ENCODE measurements at places on chromosomes 4 and X.

- no peak for DNase-seq
Observed at GRCh38 chr4:122746485-122746965, 14.0 kb downstream of the BBS12 start.

DNA sequence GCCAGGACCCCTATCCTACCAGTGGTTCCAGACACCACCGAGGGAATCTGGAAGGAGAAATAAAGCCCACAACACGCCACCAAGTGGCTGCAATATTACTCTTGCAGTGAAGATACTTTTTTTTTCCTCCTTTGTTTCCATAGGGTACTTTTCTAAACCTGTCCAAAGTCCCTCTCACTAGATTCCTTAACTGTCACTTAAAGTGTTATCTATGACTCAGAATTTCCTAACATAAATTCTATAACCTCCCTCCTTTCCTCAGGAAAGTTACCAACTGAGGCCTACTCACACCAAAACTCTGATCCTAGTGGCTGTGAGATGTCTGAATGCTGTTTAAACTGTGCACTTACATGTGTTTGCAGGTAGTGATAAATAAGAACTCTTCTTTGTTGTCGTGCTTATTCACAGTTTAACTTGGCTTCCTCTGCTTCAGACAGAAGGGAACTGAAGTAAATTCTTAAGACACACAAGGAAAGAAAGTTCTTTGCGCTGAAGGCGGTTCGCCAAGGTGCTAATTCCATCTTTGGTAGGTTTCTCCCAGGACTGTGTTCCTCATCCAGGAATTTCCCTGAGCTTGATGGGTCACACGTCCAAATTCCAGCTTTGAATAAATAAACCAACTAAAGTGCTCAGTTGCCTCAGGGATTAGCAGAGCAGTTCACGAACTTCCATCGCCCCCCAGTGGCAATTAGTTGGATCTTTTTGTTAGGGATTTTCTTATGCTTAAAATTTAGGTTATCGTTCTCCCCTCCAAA is 10.7 kb upstream of the HCCS start:
- peak; percentile 68 for DNase-seq

GRCh38 chr4:182203872-182204411 is 39.3 kb upstream of the TENM3 start:
- no peak for DNase-seq

DNA sequence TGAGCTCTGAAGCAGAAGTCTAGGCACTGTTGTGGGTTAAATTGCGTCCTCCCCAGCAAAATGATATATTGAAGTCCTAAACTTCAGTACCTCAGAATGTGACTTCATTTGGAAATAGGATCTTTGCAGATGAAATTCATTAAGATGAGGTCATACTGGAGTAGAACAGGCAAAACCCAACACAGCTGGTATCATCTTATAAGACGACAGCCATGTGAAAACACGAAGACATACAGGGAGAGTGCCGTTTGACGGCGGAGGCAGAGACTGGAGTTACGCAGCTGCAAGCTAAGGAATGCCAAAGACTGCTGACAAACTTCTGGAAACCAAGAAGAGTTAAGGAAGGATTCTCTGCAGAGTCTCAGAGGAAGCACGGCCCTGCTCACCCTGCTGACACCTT is 241.5 kb downstream of the MAML3 start:
- no peak for DNase-seq

GRCh38 chr4:42914937-42915336 is 22.4 kb downstream of the GRXCR1 start:
- no peak for DNase-seq

GRCh38 chr4:25914670-25915352 is 791 bp downstream of the SMIM20 start:
- DNase-seq: no peak

- DNase-seq: no peak
Observed at GRCh38 chrX:56219700-56220099, 12.5 kb upstream of the KLF8 start.

GRCh38 chr4:3346146-3346545 is 53.3 kb downstream of the RGS12 start:
- DNase-seq: peak; percentile 77

DNA sequence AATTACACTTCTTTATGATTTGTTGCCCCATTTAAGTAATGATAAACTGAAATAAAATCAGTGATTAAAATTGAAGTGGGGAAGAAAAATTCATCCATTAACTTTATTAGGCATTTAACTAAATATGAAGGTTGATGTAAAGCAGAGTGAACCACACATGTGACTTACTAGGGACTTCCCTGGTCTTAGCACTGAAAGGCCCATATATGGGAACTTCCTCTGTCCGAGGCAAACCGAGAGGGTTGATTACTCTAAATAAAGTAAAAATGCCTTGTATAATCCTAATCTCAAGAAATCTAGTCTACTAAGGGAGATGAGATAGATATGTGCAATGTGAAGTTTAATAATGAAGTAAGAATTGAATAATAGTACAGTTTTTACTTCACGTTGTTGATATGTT is 403.9 kb upstream of the RPS6KA3 start:
- DNase-seq: no peak

GRCh38 chr4:114398410-114398809 is 200.2 kb upstream of the UGT8 start:
- no peak for DNase-seq

GRCh38 chr4:61520681-61521160 is 320.6 kb downstream of the ADGRL3 start:
- no peak for DNase-seq

DNA sequence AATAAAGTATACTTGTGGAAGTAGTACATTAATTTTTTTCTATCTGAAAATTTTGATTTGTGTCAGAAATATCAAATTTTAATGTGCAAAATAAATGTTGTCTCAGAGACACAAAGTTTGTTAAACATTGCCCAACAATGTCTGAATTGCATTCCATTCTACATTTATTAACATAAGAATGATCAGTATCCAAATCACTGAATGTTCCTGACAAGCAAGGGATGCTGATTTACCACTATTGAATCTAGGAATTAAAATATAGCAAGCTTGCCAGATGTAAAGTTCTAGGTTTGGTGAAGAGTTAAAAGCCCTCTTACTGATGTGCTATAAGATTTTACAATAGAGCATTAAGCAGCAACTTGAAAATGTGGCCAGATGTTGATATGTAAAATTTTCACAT is 489.2 kb upstream of the CTSO start:
- DNase-seq: no peak

GRCh38 chrX:108731153-108731552 is 5.2 kb downstream of the IRS4 start:
- DNase-seq: no peak

GRCh38 chrX:47563801-47564315 is 2.9 kb downstream of the ARAF start:
- DNase-seq: no peak

DNA sequence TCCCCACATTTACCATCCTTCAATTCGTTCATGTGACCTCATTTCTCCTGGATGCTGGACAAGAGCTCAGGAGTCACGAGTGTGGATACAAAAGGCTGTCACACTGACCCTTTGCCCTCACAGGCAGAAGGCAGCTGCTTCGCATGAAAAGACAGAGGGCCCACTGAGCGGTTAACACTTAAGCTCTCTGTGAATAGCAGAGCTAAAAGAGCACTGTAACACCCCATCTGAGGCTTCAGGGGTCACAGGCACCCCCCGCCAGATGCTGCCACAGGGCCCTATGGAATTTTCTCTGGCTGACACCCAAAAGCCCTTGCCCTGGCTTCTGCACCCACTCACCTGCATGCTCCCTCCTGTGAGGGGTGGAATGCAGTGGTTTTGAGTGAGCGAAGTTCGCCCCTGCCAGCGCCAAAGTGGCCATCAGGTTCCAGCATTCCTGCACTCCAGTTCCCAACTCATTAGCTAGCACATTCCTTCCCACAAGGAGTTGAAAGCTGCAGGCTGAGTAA is 360.9 kb downstream of the PPP3CA start:
- DNase-seq: no peak

- no peak for DNase-seq
Observed at GRCh38 chr4:137015426-137016409, 516.6 kb downstream of the PCDH18 start.

DNA sequence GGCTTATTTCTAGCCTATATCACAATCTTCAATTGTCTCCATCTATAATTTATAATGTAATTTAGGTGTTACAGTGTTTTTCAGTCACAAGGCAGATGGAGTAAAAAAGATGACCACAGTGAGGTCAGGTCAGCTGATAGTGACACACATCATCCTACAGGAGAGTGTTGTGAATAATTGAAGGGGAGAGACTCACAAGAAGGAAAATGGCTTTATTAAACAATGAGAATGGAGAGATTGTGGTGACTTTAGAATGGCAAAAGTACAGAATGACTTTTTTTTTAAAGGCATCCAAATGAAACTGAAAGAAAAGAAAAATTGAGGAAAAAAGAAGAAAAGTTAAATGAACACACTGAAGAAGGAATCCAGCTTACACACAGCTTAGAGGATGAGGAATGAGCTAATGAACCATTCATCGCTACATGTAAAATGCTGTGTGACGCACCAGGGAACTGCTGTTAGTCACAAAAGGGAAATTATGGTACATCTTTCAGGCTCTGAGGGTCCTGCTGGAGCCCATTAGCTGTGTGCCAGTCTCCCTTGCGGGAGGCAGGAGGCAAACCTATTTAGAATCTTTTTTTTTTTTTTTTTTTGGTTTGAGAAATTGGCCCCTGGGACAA is 56.6 kb downstream of the SPRY1 start:
- DNase-seq: no peak

DNA sequence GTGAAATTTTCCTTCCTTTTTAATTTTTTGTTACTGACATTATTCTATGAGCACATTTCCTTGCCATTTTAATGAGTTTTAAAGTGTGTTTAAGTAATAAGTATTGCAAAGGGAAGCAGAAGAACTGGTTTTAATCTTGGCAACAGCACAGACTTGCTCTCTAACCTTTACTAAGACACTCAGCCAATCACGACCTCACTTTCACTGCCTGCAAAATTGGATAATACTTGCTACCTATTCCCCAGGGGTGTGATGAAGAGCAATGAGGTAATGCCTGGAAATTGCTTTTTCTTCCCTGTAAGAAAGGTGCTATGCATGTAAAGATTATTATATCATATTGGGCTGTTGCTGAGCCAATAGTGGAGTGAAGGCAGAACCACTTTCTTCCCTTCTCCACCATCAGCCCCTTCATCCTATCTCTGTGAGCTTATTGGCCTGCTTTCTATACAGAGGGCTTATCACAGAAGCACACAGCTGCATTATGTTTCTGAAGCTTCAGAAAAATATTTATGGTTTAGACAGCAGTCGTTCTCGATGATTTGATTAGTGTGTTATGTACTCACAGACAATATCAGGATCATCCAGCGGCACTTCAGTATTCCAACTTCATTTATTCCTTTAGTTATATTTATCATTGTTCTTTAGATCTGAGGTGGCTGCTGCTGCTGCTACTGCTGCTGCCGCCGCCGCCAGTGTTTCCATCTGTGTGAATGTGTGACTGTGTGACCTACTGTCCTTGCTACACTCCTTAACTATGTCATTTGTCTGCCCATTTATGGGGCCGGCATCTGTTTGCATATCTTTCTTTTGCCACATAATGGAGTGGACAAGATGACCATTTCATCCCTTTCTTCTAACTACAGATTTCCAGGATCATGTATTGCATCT is 255.1 kb downstream of the C4orf33 start:
- peak; percentile 54 for DNase-seq

- DNase-seq: no peak
Observed at GRCh38 chr4:113083346-113083745, 33.9 kb downstream of the ANK2 start.

- no peak for DNase-seq
Observed at GRCh38 chrX:12758291-12758690, 32.9 kb upstream of the PRPS2 start.

DNA sequence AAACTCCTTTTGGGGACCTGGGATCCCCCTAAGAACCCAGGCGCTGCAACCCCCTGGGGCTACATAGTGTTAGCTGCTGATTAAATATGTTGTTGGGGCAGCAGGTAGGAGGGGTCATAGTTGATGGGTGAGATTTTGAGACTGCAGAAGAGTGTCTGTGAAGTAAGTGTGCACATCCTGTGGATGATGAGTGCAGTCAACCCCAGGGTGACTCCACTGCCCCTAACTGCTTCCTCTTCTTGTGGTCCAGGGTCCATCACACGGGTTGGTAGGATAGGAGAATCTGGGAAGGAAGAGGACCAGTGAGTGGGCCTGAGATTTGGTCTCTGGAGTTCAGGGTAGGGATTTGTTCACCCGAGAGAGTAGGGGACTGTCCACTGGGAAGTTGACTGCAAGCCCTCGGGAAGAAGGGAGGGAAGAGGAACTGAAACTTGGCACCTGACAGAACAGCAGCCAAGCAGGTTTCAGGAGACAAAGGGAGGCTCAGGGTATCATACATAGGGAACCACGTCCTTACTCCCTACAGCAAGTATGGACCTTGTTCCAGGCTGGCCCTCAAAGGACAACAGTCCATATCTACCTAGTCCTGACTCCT is 8.5 kb downstream of the DLG3 start:
- no peak for DNase-seq

- no peak for DNase-seq
Observed at GRCh38 chr4:176824645-176825366, 32.1 kb upstream of the VEGFC start.

DNA sequence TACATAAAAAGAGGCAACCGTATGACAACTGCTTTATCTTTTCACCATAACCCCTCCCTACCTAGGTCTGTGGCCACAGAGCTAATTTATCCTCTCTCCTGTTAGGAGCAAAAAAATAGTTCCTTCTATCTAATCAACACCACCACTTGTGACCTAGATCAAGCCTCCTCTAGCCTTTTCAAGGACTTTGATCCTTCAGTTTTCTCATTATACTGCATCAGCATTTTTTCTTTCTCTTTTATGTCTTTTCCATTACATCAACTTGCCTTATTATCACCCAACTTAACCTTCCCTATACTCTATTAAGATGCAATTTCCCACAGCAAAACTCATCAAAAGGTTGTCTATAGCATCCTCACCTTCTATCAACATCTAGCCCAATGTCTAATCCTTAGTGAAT is 211.0 kb downstream of the ANKRD50 start:
- DNase-seq: no peak

DNA sequence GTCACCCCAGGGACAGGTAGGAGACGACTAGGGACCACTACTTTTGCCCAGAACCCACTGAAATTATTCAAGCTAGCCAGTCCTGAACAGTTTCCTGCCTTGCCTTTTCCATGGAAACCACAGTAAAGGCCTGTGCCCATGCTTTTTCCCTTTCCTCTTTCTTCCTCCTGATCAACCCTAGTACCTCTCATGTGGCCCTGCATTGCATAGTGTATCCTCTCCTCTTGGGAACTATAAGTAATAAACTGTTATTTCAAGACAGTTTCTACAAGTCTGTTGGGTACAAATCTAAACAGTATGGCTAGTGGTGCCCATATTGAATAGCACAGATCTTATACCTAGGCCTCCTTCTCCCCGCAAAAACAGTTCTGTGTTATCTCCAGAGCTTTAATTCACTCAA is 14.5 kb downstream of the CISD2 start:
- no peak for DNase-seq

- no peak for DNase-seq
Observed at GRCh38 chr4:47831026-47831679, 6.7 kb downstream of the CORIN start.

DNA sequence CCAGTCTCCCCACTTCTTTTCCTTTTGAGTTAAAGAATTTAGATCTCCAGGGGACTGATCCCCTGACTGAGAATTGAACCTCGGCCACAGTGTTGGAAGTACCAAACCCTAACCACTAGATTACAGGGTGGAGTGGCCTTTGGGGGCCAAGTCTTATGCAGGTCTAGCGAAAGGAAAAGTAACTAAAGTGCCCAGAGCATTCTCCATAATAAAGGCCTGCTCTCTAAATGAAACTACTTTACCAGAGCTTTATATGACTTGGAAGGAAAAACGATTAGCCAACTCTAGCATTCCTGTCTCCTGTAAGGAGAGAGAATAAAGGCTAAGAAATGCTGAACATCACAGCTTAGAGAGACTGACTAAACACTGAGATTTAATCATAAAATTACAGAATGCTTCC is 788.0 kb downstream of the C4orf33 start:
- DNase-seq: peak; percentile 11
